ACHN (cell line): ENCODE measurements at places on chromosomes 1 and 21.

DNA sequence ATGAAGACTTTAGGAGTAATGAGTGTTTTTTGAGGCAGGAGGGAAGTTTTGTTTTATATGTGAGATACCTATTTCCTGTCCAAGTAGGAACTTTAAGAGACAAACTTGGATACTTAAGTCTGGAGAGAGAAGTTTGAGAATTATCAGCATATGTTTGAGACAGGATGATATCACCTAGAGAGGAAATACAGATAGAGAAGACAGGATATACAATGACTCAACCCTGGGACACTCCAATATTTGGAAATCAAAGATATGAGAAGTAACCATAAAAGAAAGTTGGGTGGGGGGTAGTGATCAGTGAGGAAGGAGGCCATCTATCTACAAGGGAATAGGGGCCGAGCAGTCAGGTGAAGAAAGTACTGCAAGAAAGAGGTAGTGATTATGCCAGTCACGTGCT lies 6.5 kb downstream of the LCE7A start:
- no peak for DNase-seq

DNA sequence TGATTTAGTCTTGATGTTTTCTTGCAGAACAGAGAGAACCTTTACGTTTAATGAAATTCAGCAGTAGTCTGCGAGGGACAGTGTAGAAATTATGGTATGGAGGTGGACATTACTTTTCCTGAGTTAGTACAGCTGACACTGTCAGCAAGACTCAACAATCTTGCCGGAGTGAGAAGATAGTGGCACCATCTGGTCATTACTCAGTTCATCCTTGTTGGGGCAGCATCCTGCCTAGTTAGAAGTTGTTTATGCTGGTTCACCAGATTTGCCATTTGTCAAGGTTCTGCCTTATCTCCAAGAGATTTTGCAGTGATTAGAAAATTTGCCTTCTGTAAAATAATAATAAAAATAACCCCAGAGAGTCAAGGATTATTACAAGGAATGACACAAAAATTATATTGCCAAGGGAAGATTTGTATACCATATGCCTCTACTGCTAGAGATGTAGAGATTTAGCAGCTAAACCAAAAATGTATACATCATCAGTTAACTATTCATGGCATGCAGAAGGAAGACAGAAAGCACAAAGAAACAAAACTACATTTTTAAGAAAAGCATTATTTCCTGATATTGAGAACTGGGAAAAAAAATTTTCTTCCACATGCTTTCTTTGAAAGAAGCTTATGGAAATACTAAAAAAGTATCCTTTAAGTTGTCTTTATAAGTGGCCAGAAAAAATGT lies 1967.4 kb downstream of the NCAM2 start:
- no peak for DNase-seq

- peak; percentile 17 for DNase-seq
These were observed 14.8 kb upstream of the KIF1B start for GRCh38 chr1:10195570-10195969.

DNA sequence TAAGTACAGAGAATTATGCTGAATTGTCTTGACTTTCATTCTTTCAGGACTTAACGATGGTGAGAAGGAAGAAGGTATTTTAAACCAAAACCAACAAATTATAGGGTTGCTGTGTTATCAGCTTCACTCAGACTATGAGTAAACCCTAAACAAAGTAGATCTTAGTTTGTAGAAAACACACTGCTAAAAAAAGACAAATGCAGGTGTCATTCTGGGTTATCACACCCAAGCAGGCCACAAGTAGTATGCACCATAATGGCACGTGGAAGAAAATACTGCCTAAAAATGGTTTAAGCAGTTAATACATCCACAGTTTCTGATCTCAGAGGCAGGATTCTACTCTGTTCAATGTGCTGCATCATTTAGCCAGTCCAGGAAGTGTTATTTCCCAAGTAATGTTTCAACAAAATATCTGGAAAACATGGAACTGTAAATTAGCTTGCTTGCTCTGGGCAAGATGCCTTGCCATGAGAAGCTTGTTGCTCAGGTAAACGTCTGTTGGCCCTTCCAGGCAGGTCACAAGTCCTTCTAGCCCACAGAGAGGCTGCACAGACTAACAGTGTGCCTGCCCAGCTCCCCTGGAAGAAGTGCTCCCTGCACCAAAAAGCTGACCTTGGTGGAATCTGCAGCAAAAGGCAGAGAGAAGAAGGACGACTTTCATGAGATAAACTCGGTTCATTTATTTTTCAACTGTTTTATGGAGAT lies 4.1 kb downstream of the DIPK1A start:
- DNase-seq: no peak

DNA sequence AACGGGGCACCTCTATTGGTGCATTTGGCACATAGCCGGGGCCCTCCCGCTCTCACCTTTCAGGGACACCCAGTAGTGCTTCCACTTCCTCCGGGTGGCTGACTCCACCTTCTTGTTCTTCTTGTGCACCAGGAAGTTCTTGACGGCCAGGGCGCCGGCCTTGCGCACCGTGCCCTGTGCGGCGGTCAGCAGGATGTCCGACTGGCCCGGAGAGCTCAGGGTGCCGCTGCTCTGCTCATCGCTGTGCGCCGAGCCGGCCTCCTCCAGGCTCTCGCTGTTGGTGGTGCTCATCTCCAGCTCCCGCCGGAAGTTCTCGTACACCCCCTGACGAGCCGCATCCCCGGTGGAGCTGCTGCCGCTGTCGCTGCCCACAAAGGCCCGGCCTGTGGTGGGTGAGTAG lies 92.4 kb downstream of the TIAM1 start:
- no peak for DNase-seq

GRCh38 chr1:33972676-33973395 lies 109.0 kb downstream of the HMGB4 start:
- DNase-seq: no peak
